ENCODE measurements at places on chromosomes 16 and 17. TPM values are rescaled to one million over a fixed set of nuclear protein-coding genes. Genes with fewer than 3 reads are reported as not detected.

The FA2H gene
- total RNA-seq: 1.1 TPM

The GRIN2A gene
- not detected for total RNA-seq

The MEOX1 gene
- not detected for total RNA-seq

The MPV17L gene
- total RNA-seq: 3.3 TPM

The OR3A2 gene
- total RNA-seq: not detected

The ASGR1 gene
- total RNA-seq: 0.63 TPM

The ANKS3 gene
- 27.8 TPM for total RNA-seq

The MEIOB gene
- 3.8 TPM for total RNA-seq

The ARL17B gene
- 2.4 TPM for total RNA-seq

The CD300C gene
- total RNA-seq: not detected

The NGFR gene
- 0.13 TPM for total RNA-seq

The KRTAP4-8 gene
- not detected for total RNA-seq

The CCDC78 gene
- total RNA-seq: 1.6 TPM

The ZACN gene
- not detected for total RNA-seq

The NT5C gene
- total RNA-seq: 214 TPM

The SLC6A2 gene
- not detected for total RNA-seq

The GCGR gene
- not detected for total RNA-seq

The P2RX5 gene
- 13.2 TPM for total RNA-seq

The SPG7 gene
- total RNA-seq: 119 TPM

The CCT6B gene
- total RNA-seq: 0.38 TPM

The NFE2L1 gene
- total RNA-seq: 133 TPM

The TP53TG3D gene
- total RNA-seq: not detected

The TEKT1 gene
- not detected for total RNA-seq

The THRA gene
- total RNA-seq: 9.5 TPM

The TNFRSF13B gene
- total RNA-seq: not detected

The SDR42E2 gene
- total RNA-seq: not detected

The SEZ6 gene
- total RNA-seq: not detected

The HBQ1 gene
- 4.9 TPM for total RNA-seq

The NT5C3B gene
- 54.9 TPM for total RNA-seq

The RAB26 gene
- 0.65 TPM for total RNA-seq

The TSPOAP1 gene
- 15.8 TPM for total RNA-seq

The DPEP2NB gene
- total RNA-seq: not detected

The CHD9NB gene
- total RNA-seq: 0.76 TPM

The DCAKD gene
- 77.6 TPM for total RNA-seq

The TMEM114 gene
- total RNA-seq: not detected

The TBC1D16 gene
- 27.1 TPM for total RNA-seq

The TBC1D28 gene
- total RNA-seq: not detected

The PRSS33 gene
- not detected for total RNA-seq

Measured in mesangial cell (primary cell).